OCI-LY7 (cell line): ENCODE measurements at places on chromosomes 4 and X.

- no peak for DNase-seq
These were observed 140.6 kb downstream of the ARSF start for GRCh38 chrX:3181846-3182245.

DNA sequence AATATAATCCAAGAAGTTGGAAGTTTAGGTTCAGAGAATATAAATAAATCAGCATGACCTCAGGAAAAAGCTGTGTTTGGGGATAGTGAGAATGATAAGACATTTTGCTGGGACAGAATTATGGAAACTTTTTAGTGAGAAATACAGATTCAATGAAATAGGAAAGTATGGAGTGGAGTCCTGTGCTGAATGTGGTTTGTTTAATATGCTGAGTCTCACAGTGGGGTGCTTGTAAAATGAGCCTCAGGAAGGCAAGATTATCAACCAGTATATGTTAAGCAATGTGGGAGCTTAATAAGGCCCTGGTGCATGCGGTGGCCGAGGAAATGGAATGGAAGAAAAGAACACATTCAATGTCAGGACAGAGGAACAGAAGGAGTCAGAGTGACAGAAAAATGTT lies 1554.7 kb upstream of the TENM3 start:
- no peak for DNase-seq

- DNase-seq = peak; percentile 81
These were observed 964 bp upstream of the HMGB2 start for GRCh38 chr4:173334891-173335752.

DNA sequence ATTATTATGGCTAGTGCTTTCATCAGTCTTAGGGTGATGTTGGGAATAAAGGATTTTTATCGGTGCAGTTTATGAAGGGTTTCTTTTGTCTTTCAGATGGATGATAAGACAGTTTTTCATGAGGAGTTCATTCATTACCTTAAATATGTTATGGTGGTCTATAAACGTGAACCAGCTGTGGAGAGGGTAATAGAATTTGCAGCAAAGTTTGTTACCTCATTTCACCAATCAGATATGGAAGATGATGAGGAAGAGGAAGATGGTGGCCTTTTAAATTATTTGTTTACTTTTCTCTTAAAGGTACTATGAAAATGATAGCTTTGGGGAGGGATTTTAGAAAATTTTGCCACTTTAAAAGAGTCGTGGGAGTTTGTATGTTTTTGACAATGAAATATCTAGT lies 1.3 kb downstream of the NCAPG start:
- DNase-seq = peak; percentile 23
